ENCODE measurements at places on chromosomes 4 and X.

DNA sequence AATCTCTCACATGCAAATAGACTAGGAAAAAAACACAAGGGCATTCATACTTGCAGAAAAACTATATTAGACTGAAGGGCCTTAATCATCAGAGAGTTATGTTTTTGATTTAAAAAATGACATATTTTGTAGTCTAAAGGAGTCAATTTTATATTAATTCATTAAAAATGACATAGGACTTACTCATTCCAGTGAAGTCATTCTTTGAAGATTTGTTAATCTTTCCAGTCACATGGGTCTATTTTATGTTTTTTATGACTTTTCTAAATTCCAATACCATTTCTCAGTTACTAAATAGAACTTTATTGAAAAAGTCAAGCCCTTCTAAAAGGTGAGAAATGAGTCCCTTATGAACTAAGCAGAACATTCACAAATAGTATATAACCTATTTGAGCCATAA is 743.8 kb upstream of the INTU start:
- DNase-seq: no peak

DNA sequence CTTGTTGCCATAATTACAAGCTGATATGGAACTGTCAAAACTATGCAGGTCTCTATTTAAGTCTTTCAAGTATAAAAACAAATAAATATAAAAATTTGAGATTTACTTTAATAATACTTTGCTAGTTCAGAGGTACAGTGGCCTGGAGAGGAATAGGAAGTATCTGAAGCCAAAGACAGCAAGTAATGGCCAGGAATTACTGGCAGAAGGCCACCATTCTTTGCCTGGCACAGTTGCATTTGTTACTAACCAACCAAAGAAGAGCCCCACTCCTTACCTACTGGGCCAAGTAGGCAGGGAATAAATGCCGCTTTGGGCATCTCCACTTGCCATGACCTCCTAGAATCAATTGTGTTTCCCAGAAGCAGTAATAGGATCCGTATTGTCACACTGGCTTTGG is 13.8 kb upstream of the ADAMTS3 start:
- no peak for DNase-seq

DNA sequence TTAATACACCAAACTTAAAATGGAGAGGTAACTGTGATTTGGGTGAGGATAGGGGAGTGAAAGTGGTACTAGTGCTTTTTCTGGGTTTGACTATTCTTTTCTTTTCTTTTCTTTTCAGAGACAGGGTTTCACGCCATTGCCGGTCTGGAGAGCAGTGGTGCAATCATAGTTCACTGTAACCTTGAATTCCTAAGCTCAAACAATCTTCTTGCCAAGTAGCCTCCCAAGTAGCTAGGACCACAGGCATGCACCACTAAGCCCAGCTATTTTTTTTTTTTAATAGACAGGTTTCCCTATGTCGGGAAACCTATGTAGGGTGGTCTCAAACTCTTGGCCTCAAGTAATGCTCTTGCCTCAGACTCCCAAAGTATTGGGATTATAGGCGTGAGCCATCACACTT is 3.0 kb upstream of the ARMCX4 start:
- DNase-seq: no peak

- DNase-seq: no peak
Observed at GRCh38 chrX:130139474-130140201, 26.0 kb downstream of the AIFM1 start.

GRCh38 chrX:7552760-7553159 is 290.2 kb upstream of the VCX start:
- DNase-seq: no peak

GRCh38 chr4:31877429-31877828 is 1157.3 kb downstream of the PCDH7 start:
- DNase-seq: no peak

DNA sequence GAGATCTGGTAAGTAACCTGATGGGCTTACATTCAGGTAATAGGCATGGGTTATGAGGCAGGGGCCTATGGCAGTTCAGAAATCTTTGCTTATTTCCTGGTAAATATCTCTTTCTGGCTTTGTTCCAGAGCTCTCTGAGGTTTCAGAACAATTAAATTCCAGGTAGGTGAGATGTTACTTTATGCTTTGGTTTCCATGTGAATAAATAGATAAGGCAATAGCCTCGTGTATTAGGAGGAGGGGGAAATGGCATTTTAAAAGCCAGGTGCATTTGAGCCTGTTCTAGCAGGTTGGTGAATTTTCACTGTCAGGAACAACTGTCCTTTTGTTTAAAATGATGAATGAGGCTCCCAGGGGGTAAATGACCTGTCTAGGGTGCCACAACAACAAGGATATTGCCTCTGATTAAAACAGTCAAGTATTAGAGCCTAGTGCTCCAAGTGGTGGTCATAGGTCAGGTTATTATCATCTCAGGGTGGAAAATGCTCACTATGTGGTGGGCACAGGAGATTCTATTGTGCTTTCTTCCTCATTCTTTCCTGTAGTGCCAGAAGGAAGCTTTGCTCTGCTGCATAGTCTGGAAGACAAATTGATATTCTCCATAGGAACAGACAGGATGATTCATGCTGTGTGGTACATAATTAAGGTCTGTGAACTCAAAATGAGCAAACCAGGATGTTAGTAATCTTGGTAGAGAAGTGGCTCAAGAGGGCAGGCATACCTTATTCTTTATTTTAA is 296.2 kb downstream of the INPP4B start:
- DNase-seq: no peak

- DNase-seq: no peak
Observed at GRCh38 chrX:97268182-97268680, 384.5 kb downstream of the RPA4 start.

DNA sequence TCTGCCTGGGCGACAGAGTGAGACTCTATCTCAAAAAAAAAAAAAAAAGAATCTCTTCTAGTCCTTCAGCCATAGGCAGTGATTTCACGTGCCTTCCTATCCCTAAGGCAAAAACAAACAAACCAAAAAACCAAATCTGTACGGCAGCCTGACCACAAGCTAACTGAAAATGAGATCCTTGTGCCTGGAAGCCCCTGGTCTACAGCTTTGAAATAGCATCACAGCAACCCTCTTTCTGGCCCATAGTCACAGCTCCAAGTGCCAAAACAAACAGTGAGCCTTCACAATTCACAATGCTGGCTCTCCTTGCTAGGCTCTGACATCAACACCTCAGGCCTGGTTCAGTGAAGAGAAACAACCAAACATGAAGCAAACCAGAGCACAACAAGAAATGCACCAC is 46.1 kb downstream of the TMEM150C start:
- DNase-seq: no peak

DNA sequence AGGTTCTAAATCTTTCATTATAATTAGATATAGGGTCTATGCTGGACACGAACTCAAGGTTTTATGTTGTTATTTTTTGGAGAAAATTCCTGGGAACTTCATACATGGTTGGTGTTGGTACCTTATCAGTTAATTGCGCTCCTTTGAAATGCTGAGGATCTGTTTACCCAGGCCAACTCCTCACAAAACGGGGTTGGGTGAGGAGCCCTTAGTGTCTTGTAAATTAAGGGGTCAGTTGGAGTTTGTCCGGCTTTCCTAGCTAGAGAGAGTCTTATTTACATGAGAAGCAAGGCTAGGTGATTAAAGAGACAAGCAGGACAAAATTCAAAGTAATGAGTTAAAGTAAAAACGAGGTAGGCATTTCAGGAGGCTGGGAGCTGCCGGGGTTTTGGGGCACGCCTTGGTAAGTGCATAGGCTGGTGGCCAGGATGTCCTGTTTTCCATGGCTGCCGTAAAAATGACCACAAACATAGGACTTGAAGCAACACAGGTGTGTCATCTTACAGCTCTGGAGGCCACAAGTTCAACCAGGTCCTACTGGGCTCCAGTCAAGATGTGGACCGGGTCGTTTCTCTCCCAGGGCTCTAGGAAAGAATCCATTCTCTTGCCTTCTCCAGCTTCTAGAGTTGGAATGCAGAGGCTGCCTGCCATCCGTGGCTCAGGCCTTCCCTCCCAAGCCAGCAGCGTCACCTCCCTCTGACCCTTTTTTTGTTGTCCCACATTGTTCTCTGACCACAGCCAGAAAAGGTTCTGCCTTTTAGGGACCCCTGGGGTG is 19.8 kb downstream of the PSAPL1 start:
- DNase-seq: no peak

DNA sequence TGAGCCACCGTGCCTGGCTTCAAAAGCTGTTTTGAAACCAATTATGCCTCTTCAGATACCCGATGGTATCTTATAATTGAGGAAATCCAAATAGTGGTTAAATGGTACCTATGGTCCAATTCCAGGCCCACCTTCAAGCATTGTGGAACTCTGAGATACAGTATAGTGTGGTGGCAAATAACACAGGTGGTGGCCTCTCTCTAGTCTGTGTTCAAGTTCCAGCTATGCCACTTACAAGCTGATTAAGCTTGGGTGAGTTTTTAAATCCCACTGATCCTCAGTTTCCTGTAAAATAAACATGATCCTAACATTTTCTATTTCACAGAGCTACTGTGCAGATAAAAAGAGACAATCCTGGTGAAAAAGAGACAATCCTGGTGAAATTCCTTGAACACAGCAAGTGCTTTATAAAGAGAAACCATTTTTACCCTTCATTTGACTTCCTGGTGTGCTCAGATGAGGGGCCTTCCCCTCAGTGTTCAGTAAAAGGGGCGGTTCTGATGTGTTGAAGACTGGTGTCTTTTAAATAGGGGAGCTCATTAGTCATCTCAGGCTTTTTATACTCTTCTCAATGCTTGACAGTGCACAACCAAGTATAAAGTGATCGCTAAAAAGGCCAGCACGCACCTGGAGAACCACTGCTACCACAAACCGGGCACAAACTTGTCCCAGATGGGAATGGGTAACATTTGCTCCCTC is 30.8 kb upstream of the CD40LG start:
- no peak for DNase-seq

- no peak for DNase-seq
Observed at GRCh38 chr4:80767944-80768343, 262.6 kb upstream of the BMP3 start.

GRCh38 chrX:110418316-110419235 is 59.9 kb downstream of the RTL9 start:
- no peak for DNase-seq

DNA sequence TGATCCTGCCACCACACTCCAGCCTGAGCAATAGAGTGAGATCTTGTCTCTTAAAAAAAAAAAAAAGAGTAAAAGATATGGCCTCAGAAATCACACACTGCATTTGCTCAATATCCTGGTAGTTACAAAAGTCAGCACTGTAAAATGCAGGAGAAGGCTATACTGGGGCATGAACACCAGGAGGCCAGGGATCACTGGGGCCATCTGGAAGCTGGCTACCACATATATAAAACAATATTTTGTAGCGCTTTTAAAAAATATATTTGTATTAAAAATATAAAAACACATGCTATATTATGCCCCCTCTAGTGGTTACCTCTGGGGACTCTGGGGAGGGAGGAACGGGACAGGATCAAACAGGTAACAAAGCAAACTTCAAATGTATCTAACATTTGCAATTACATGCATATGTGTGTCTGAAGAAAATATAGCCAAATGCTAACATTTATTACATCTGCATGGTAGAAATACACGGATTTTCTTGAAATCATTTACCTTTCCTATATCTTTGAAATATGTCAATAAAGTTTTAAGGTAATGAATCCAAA is 4.0 kb downstream of the C4orf46 start:
- no peak for DNase-seq

DNA sequence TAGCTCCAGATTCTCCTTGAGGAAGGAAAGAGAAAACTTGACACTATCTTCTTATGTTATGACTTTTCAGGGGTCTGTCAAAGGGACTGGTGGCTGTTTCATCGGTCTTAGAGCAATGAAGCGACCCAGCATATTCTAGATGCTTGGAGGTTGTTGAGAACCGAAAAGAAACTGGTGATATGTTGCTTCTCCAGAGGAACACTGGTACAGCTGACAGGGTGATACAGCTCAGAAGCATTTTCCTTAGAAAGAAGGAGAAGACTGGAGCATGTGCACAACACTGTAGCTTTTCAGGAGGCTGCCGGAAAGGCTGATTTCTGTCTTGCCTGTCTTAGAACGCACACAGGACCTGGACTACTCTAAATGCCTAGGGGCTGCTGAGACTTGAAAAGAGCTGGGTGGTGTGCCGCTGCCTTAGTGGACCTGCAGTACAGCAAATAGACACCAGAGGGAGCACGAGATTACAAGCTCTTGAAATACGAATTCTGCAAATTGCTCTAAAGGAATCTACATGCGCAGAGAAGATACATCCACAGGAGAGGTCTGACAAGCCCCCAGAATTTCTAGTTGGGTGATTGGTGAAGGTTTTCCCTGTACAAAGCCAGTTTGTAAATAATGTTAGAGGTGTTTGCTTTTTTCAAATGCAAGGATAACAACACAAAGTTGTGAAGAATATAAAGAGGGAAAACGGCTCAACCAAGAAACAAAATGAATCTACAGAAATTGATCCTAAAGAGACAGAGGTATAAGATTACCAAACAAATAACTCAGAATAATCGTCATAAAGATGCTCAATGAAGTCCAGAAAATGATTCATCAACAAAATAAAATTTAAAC is 223.1 kb upstream of the DMD start:
- DNase-seq: no peak

- DNase-seq: no peak
Observed at GRCh38 chr4:6763330-6763851, 19.1 kb upstream of the KIAA0232 start.

GRCh38 chrX:75181721-75182120 is 25.6 kb upstream of the ABCB7 start:
- DNase-seq: no peak

GRCh38 chrX:136019226-136019625 is 34.0 kb downstream of the SLC9A6 start:
- no peak for DNase-seq

Measured in stimulated activated CD8-positive, alpha-beta memory T cell treated with anti-CD3 and anti-CD28 coated beads, Interleukin-4, amount 100 ng/mL, for 1 hour (primary cell).